Glutamatergic neuron (in vitro differentiated cells): ENCODE measurements at places on chromosomes 7 and 10.

- peak; percentile 86 for DNase-seq
These were observed 44.8 kb downstream of the PDIA4 start for GRCh38 chr7:148983200-148984146.

DNA sequence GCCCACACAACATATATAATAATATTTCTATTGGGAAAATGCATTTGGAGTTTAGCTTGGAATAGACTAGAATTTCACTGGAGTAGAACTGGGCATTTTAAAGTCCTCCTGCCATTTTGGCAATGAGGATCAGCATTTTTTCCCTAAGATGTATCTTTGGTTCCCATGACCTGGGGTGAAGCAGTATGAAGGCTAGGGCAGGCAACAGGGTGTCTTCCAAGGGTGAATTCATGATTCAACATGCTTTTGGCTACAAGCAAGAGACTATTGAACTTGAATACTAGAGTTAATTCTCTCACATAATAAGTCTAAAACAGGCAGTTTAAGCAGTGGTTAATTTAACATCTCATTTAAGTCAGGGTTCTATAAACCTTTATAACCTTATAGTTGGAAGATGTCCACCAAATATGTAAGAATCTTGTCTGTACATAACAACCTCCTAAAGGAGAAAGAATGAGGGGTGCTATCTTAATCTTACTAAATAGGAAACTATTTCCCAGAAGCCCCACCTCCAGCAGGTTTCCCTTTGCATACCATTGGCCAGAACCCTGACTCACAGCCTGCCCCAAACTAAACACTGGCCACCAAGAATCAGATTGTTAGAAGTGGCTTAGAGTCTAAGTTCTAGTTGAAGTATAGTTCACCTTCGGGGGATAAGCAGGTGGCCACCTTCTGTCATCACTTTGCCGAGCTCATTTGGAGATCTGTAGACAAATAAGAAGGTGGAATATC lies 96.0 kb upstream of the PRPS1L1 start:
- no peak for DNase-seq

- no peak for DNase-seq
These were observed 26.7 kb downstream of the ERCC6 start for GRCh38 chr10:49512121-49512809.

- no peak for DNase-seq
These were observed 43.6 kb upstream of the KLF6 start for GRCh38 chr10:3828404-3829155.

- no peak for DNase-seq
These were observed 91.3 kb downstream of the CPXM2 start for GRCh38 chr10:123800289-123800688.

DNA sequence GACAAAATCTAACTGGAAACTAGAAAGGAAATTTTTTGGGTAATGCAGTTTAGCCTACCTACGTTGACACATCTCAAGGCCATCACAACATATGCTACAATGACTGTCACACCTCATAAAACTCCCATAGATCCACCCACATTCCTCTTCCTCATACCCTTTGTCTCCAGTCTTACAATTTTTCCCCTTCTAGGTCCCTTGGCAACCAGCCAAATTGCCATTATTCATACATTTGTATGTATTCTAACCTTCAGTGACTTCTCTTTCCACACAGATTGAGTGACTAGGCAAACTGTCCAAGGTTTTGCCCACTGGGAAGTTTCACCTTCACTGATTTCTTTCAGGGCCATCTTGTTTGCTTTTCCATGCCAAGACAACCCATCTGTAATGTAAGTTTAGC lies 100.5 kb upstream of the TPK1 start:
- no peak for DNase-seq

GRCh38 chr7:36082910-36083309 lies 70.1 kb upstream of the EEPD1 start:
- DNase-seq = no peak

DNA sequence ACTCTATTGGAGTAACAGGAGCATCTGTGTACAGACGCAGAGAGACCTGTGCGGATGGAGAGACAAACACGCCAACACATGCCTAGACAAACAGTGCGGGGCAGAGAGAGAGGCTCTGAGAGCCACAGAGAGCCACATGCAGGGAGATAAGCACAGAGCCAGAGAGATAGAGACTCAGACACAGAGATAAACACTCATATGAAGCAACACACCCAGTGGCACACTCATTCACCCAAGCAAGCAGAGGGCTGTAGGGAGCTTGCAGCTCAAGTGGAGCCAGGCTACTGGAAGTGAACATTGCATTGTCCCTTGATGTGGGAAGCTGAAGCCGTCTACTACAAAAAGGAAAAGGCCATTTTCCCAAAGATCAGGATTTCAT lies 46.6 kb upstream of the PODXL start:
- DNase-seq = no peak

- peak; percentile 35 for DNase-seq
These were observed 1.2 kb downstream of the KLF6 start for GRCh38 chr10:3783682-3784432.

DNA sequence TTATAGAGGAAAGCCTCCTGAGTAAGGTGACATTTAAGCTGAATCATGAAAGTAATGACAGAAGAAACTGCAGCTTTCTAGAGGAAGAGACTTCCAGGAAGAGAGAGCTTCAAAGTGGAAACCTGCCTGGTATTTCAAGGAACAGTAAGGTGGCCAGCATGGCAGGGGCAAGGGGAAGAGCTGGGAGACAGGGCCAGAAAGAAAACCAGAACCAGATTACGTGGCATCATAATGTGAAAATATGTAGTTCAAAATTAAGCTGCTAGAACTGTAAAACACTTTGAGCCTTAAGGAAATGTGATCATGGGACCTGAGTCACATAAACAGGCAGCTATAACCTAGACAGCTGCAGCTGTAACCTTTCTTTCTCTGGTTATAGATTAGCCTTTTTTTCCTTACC lies 238.0 kb upstream of the FOXK1 start:
- no peak for DNase-seq

- DNase-seq = no peak
These were observed 21.7 kb upstream of the PHYH start for GRCh38 chr10:13321576-13321975.

DNA sequence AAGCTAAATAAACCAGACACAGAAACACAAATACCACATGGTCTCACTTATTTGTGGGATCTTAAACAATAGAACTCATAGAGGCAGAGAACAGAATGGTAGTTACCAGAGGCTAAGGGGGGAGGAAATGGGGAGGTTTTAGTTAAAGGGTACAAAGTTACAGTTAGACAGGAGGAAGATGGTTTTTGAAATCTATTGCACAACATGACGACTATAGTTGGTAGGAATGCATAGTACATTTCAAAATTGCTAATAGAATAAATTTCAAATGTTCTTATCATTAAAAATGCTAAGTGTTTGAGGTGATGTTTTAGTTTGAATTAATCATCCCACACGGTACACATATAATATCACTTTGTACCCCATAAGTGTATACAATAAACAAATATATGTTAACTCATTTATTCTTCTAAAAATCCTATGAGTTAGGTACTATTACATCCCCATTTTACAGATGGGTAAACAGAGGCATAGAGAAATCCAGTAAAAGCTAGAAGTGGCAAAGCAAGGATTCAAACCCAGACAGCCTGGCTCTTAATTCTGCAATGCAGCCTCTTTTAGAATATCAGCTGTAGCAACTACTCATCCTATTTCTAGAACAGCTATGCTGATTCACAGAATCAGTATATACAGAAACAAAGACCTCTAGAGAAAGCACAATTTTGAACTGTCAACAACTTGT lies 50.9 kb downstream of the HBP1 start:
- no peak for DNase-seq
